ENCODE measurements at places on chromosomes 11 and 22.

DNA sequence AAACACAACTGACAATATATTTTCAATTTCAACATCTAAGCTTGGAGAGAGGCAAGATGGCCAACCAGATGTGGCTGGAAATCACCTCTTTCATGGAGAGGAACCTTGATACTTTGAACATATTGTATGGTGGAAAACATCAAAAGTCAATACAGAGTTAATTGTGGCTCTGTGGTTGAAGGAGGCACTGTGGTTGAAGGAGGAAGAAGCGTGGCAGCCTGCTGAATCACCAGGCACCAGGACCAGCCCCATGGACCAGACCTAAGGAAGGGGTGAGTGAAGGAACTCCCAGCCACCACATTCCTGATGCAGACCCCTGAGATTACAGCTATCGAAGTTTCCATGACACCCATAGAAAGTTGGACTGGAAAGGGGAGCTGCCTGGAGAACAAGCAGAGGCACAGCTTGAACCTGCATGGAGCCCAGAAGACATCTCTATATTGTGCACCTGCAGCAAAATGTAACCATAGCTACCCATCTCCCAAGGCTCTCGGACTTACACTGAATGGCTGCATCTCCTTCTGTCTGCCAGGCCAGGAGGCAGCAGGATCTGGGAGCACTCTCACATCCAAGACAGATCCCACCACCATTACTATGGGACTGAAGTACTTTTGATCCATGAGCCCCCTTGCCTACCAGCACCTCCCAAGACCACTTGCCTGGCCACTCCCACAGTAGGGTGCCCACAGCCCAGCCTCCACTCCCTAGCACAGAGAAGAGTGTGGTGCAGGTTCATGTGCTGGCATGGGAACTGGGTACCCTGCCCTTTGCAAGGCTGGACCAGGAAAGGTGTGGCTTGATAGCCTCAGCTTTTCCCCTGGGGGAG is 79.8 kb upstream of the SC5D start:
- no peak for DNase-seq

DNA sequence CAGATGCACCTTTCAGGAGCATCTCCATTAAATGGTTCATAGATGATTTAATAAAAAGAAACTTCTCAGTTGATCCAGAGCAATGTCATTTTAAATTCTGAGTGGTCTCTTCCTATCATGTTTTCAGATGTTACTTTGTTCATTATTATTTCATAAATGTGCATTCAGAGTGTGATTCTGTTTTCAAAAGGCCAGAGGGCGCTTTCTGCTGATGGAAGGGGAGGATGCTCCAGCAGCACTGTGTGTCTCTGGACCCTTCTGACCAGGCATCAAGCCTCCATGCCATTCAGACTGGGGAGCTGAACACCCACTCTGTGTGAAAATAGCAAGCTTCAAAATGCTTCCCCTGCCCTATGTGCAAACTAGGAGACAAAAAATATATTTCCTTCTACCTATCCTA is 23.9 kb upstream of the CRTAM start:
- DNase-seq = no peak

GRCh38 chr22:47190957-47191670 is 428.7 kb downstream of the TBC1D22A start:
- DNase-seq = no peak

DNA sequence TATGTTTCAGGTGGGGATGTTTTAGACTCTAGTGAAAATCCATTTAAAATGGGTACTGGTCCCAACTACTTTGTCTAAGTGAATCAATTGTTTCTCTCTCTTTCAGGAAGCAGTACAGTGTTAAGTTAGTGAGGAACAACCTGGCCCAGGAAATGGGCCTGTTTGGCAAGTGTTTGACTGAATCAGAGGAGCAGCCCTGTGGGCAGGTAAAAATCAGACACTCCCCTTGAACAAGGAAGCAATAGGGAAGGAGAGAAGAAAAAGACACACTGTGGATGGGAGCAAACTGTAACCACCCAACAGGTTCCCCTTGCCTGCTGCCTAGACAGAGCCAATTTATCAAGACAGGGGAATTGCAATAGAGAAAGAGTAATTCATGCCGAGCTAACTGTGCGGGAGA is 245.7 kb downstream of the C11orf87 start:
- DNase-seq = no peak

DNA sequence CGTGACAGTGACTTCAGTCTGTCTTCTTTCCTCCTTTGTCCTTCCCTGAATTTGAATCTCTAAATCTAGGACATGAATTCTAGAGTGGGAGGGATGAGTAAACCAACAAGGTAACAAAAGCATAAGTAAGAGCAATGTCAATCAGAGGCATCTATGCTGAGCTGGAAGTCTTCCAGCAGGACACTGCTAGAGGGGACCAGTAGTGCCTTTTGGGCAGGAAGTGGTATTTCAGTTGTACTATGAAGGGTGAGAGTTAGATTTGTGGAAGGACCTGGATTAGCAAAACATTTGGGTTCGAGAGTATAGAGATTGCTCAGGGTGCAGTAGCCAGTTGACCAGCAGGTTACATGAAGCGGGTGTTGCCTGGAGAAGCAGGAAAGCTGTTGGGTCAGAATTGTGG is 40.3 kb downstream of the MEI1 start:
- no peak for DNase-seq

DNA sequence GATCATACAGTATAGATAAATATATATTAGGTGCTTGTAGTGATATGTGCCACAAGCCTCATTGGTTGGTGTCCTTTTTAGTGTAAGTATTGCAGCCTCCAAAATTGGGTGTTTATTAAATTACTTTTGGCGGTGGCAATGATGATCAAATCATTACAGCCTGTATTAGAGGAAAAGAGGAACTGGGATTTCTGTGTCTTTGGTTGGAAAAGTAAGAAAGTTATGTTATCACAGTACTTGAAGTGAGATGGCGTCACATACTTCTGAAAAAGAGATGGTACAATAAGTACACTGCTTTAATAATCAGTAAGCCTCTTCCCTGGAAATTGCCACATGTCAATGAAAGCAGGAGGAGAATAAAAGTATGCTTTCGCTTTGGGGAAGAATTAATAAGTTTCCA is 523 bp upstream of the MPZL3 start:
- no peak for DNase-seq

GRCh38 chr11:85912414-85912813 is 57.2 kb downstream of the CCDC83 start:
- DNase-seq = no peak

DNA sequence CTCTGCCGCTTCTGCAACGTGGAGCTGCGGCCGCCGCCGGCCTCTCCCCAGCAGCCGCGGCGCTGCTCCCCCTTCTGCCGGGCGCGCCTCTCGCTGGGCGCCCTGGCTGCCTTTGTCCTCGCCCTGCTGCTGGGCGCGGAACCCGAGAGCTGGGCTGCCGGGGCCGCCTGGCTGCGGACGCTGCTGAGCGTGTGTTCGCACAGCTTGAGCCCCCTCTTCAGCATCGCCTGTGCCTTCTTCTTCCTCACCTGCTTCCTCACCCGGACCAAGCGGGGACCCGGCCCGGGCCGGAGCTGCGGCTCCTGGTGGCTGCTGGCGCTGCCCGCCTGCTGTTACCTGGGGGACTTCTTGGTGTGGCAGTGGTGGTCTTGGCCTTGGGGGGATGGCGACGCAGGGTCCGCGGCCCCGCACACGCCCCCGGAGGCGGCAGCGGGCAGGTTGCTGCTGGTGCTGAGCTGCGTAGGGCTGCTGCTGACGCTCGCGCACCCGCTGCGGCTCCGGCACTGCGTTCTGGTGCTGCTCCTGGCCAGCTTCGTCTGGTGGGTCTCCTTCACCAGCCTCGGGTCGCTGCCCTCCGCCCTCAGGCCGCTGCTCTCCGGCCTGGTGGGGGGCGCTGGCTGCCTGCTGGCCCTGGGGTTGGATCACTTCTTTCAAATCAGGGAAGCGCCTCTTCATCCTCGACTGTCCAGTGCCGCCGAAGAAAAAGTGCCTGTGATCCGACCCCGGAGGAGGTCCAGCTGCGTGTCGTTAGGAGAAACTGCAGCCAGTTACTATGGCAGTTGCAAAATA is 816 bp downstream of the PDE3B start:
- DNase-seq = no peak

DNA sequence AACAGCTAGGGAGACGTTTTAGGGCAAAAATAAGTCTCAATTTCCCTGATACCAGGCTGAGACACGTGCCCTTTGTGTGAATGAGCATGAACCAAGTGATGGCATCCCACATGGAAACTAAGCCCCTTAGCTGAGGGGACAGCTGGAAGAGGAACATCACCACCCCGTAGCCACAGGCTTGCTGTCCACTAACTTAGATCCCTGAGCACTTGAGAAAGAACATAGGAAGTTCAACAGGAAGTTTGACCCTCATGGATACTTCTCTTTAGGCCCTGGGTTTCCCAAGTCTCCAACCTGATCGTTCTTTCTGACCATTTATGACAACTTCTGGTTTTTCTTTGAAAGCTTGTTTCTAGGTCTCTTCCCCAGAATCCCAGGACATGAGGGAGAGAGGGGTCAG is 11.6 kb upstream of the CKAP5 start:
- no peak for DNase-seq

DNA sequence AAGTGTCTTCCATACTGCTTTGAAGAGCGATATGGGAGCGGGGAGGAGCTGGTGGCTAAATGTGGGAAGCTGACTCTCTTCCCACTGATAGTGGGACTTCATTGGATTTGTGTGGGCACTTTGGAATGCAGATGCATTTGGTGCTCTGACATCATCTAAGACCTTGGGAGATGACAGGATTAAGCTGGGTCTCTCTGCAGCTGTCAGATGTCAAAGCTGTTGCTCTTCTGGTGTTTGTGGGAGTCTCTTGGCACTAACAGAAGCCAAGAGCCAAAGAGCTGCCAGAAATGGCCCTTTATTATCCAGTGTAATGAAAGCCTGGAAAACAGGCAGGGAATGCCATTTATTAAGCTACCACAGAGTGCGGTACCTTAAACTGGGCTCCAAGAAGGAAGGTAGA is 20.6 kb downstream of the GRAMD1B start:
- DNase-seq = no peak

- DNase-seq = no peak
These were observed 4.3 kb upstream of the CHID1 start for GRCh38 chr11:914747-915501.

- peak; percentile 37 for DNase-seq
These were observed 60.2 kb downstream of the BRD1 start for GRCh38 chr22:49767355-49768062.

All from CMK (cell line).